ENCODE measurements at places on chromosomes 6 and 20.

GRCh38 chr20:10672624-10673127 is 1.1 kb downstream of the JAG1 start:
- peak; percentile 26 for DNase-seq

- DNase-seq: no peak
These were observed 172.0 kb downstream of the VEGFA start for GRCh38 chr6:43942011-43942442.

GRCh38 chr6:74642101-74642500 is 563.8 kb downstream of the COL12A1 start:
- no peak for DNase-seq

DNA sequence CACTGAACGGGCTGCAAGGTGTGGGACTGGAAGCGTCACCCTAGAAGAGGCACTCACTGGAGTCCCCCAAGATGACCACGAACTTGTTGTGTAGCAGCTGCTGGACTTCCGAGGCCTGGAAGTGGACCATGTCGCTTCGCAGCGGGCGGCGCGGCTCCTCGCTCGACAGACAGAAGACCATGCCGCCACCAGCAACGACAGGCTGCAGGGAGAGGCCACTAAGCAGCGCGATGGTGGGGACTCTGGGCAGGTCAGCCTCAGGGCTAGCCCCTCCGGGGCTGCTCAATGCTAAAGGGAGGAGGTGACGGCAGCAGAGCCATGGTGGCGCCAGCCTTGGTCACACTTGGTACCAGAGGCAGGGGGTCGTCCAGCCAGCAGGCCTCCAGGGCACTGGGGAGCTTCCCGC is 720 bp downstream of the PCED1A start:
- DNase-seq: no peak

DNA sequence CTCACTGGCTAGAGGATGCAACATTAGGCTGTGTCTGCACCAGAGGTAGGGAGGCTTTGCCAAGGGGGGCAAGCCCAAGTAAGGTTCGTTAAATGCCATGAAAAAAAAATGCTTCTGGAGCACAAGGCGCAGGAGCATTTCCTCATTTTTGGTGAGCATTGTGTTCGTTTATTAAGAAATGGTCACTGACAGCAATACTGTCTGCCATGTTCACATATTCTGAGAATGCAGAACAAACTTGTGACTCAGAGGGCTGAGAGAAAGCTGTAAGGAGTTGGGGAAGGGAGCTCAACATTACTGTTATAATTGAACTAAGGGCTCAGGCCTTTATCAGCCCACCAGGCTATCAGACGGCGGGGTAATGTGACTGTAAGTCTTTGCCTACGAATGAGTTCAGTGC is 465.4 kb upstream of the BTBD3 start:
- no peak for DNase-seq

DNA sequence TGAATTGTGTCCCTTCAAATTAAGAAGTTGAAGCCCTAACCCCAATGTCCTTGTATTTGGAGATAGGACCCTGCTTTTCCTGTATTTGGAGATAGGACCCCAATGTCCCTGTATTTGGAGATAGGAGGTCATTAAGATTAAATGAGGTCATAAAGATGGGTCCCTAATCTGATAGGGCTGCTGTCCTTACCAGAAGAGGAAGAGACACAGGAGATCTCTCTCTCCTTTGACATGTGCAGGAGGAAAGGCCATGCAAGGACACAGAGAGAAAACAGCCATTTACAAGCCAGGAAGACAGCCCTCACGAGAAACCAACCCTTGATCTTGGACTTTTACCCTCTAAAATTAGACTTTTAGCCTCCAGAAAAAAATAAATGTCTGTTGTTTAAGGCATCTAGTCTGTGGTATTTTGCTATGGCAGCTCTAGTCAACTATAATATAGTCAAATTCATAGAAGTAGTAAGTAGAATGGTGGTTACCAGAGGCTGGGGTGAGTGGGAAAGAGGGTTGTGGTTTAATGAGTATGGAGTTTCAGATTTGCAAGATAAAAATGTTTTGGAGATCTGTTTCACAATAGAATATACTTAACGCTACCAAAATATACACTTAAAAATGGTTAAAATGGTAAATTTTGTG is 59.3 kb downstream of the UBE3D start:
- no peak for DNase-seq

GRCh38 chr6:112177092-112177491 is 77.3 kb downstream of the LAMA4 start:
- DNase-seq: no peak

DNA sequence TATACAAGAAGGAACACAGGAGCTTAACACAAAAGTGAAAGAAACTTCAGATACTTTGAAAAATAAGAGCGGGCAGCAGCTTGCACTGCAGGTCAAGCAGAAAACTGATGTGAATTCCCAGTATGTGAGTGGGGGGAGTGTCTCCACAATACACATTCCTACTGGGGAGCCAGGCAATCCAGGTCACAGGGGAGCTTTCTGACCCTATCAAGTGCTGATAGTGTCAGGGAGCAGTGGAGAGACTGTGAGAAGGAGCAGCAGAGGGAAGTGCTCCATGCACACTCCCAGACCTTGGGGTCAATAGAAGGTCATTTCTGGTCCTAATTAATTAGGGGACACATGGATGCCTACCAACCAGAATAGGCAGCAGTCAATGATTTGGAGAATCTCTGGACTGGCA is 59.4 kb downstream of the PDSS2 start:
- DNase-seq: no peak

DNA sequence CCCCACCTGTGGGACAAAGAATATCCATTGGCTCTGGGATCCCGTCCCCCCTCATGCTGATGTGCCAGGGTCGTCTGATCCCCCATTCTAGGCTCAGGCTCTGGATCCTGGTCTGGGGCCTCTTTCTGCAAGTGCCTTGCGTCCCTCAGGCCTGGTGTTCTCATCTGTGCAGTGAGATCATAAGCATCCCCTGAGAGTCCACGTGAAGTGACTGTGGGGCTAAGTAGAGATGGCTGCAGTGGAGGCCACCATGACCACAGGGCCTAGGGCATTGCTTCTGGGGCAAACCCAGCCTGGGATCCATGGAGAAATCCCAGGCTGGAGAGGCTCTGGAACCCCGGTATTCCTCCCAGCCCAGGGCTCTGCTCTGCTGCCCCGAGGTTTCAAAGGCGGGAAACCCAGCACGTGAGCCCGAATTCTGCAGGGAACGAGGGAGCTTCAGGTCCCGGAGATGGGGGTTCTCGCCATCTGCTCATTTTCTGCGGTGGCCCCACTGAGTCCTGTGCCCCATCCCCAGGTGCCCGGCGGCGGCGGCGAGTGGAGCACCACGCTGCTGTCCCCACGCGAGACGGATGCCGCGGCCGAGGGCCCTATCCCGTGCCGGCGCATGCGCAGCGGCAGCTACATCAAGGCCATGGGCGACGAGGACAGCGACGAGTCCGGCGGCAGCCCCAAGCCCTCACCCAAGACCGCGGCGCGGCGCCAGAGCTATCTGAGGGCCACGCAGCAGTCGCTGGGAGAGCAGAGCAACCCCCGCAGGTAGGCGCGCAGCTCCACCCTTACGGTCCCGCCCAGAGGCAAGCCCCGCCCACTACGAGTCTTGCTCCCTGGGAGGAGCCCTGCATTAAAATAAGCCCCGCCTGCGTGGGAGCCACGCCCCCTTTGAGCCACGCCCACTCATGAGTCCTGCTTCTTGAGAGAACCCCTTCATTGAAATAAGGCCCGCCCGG is 105.5 kb upstream of the MYL9 start:
- peak; percentile 85 for DNase-seq

DNA sequence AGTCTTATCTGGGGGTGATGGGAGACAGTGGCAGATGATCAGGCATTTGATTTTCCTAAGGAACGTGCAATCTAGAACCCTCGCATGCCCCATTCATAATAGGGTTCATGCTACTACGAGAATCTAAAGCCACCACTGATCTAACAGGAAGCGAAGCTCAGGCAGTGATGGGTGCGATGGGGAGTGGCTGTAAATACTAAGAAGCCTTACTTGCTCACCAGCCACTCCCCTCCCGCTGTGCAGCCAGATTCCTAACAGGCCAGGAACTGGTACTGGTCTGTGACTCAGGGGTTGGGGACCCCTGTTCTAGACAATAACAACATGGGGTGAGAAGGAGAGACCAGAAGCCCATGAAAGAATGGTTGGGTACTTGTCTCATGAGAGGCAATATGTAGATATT is 4.5 kb downstream of the TREML4 start:
- no peak for DNase-seq

DNA sequence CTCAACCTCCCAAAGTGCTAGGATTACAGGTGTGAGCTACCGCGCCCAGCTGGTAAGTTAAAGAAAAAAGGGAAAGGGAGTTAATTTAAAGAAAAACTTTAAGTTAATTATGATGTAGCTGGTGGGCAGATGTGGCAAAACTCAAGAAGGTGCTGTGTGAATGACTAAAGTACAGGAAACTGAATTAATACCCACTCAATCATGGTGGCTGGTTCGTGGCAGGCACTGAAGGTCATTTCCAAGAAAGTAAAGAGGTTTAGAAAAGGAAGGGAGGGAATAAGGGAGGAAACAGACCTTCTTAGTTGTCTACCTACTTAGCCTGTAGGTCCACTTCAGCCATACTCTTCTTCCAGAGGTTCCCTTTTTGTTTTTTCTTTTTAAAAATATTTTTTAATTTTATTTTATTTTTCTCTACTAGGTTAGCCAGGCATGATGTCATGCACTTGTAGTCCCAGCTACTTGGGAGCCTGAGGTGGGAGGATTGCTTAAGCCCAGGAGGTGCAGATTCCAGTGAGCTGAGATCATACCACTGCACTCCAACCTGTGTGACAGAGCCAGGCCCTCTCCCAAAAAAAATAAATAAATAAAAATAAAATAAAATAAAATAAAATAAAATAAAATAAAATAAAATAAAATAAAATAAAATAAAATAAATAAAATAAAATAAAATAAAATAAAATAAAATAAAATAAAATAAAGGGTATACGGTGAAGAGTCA is 11.9 kb upstream of the TGM3 start:
- DNase-seq: no peak

DNA sequence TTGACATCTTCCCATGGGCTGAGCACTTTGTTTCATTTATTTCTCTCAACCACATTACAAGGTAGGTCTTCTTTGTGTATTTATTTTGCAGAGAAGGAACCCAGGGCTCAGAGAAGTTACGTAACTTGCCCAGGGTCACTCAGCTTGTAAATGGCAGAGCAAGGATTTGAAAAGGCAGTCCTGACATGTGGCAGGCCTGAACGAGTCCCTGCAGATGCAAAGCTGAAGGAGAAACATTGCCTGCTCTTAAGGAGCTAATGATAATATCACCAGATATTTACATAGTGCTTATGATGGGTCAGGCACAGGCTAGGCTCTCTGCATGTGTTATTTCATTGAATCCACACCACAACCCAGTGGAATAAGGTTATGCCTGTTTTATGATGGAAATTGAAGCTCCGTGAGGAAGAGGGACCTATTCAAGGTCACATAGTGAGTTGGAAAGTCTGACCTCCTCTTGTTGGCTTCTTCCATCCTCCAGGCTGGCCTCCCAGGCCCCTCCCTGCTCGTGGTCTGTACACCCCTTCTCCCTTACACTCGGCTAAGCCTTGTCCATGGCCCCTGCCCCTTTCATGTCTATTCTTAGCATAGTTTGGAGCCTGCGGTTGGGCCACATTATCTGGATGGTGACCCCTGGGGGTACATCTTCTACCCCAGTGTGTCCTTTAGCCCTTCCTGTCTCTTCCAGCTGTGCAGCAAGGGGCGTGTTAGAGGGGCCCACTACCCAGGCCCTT is 12.5 kb downstream of the MYH7B start:
- DNase-seq: no peak

- peak; percentile 54 for DNase-seq
These were observed 1.2 kb downstream of the IRF4 start for GRCh38 chr6:392441-393390.

DNA sequence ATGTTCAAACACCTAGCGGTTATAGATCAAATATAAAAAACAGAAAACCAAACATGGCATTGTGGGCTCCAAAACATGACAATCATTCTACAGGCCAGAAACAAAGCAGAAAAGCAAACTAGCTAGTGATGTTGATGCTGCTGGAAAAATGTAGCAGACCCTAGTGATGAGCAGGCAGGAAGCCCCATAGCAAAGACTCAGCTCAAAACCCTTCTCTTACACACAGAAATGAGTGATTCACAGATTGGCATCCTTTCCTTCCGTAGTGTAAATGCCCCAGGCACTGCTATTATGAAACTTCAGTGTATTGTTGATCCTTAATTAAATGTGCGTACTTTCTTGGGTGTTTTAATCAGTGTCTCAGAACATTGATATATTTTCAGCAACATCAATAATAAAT is 425.1 kb downstream of the UTRN start:
- no peak for DNase-seq

GRCh38 chr6:55664591-55665587 is 85.9 kb upstream of the HMGCLL1 start:
- DNase-seq: no peak

DNA sequence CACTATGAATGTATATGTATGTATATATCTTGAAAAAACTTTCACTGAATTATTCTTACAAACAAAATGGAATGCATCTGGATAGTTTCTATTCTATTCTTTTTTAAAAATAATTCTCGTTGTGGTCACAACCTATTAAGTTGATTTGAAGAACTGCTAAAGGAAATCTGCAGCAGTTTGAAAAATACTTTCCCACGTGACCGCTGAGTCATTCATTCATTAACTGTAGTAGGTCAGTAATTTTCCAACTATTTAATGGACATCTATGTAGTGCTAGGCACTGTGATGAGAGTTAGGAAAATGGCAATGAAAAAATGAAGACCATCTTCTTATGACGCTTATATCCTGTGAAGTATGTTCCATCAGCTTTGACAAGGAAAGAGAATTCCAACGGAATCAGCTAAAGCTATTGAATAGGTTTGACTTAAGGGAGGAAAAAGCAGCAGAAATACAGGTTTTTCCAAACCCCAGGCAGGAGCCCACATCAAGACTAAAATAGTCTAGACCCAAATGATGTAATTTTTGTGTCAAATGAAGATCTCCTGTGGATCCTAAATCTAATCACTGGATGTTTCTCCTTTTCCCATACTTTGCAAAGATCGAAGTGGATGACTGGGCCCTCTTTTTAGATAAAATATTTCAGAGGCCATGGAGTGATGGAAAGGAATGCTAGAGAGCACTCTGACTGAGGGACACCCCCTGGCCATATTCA is 4.1 kb upstream of the EFHC1 start:
- no peak for DNase-seq

Measured in activated CD8-positive, alpha-beta memory T cell treated with anti-CD3 and anti-CD28 coated beads, Interleukin-2, amount 50 U/mL, for 4 hours (primary cell).